Esophagus squamous epithelium (tissue), 5 donors: ENCODE measurements at places on chromosomes 5 and 9.

DNA sequence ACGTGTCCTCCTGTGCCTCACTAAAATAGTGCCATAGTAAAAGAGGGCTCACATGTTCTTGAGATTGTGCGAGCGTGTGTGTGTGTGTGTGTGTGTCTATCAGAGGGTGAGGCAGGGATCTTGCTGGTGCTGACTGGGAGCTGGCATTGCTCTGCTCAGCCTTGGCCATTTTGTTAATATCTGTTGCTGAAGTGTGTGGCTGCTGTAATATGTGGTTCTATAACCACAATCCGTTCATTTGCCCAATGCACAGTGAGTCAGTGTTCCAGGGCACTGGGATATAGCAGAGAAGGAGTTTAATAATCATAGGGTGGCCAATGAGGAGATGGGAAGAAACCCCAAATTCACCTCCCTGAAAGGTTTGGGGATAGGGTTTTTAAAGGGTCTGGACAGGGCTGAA, 61.3 kb downstream of the RASGRF2 start:
- no peak for DNase-seq

DNA sequence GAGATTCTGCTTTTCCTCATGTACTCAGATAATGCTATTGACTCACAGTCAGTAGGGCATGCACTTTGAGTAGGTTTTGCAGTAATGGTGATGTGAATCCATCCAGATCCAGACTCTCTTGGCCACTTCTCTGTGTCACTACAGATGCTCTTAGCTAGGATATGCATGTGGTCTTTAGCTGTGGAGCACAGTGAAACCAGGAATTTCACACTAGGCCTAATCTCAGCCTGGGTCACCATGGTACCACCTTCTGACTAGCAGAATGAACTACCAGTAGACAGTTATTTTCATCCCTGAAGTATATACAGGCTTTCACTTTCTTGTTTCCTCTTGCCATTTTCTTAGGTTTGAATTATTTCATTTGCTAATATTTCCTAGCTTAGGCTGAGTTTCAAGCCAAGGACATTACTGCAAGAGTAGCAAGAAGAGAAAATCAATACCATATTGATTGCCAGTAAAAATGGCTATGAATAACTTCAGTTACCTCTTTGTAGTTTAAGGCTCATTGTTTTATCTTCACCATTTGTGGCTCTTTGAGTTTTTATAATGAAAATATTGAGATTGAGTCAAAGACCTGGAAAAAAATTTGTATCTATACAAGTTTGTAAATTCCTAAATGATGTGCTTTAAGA, 28.4 kb upstream of the CSNK1G3 start:
- DNase-seq: no peak

GRCh38 chr9:127269449-127269848, 4.9 kb downstream of the GARNL3 start:
- DNase-seq: no peak

DNA sequence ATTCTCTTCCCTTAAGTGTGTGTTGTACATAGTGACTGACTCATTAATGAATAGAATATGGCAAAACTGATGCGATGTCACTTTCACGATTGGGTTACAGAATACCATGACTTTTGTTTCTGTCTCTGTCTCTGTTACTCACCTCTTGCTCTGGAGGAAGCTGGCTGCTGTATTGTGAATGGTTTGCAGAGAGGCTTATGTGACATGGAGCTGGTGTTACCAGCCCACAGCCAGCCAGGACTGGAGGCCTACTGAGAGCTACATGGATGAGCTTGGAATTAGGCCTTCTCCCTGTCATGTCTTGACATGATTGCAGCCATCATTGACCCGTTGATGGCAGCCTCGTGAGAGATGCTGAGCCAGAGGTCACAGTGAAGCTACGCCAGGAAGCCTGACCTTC, 161.9 kb downstream of the TAF11L14 start:
- no peak for DNase-seq

DNA sequence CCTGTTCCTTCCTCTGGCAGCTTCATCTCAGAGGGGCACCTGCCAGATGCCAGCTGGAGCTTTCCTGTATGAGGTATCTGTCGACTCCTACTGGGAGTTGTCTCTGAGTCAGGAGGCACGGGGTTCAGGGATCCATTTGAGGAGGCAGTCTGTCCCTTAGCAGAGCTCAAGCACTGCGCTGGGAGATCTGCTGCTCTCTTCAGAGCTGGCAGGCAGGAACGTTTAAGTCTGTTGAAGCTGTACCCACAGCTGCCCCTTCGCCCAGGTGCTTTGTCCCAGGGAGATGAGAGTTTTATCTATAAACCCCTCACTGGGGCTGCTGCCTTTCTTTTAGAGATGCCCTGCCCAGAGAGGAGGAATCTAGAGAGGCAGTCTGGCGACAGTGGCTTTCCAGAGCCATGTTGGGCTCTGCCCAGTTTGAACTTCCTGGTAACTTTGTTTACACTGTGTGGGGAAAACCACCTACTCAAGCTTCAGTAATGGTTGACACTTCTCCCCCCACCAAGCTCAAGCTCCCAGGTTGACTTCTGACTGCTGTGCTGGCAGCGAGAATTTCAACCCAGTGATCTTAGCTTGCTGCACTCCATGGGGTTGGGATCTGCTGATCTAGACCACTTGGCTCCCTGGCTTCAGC, 11.8 kb upstream of the ITGA2 start:
- DNase-seq: no peak

GRCh38 chr5:10617103-10617502, 53.2 kb downstream of the ANKRD33B start:
- DNase-seq: no peak

DNA sequence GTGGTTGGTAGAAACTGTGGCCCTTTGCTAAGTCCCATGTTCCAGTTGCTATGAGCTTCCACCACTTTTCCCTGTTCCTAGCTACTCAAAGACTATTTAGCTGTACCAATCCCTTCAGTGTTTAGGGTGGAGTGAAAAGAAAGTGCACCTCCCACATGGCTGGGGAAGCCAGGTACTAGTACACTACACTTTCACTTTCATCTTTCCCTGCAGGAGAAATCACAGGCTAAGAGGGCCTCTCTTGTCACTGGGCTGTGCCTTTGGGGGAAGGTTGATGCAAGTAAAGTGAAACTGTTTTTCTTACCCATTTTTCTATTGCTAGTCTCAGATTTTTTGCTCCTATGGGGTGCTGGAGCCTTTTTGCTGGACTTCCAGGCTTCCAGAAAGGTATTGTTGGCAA, 33.5 kb upstream of the CKS2 start:
- no peak for DNase-seq
